Activated naive CD4-positive, alpha-beta T cell treated with anti-CD3 and anti-CD28 coated beads for 36 hours (primary cell): ENCODE measurements at places on chromosomes 4 and X.
A peak's percentile ranks its signal among the peaks of the same experiment; 100 is the strongest.

- no peak overlapping the region for H3K27ac ChIP-seq
- no peak for DNase-seq
- H3K4me1 ChIP-seq: no peaks in the 10 kb centered on the region
- H3K36me3 ChIP-seq: peaks cover 17% of the 10 kb centered on the region
Observed at GRCh38 chrX:2383144-2383543, 117.6 kb downstream of the DHRSX start.

GRCh38 chr4:55364691-55365344, 18.8 kb downstream of the SRD5A3 start:
- H3K27me3 ChIP-seq: no peaks in the 10 kb centered on the region
- H3K4me1 ChIP-seq: peaks cover 2% of the 10 kb centered on the region
- H3K36me3 ChIP-seq: peaks cover 16% of the 10 kb centered on the region
- DNase-seq: no peak

DNA sequence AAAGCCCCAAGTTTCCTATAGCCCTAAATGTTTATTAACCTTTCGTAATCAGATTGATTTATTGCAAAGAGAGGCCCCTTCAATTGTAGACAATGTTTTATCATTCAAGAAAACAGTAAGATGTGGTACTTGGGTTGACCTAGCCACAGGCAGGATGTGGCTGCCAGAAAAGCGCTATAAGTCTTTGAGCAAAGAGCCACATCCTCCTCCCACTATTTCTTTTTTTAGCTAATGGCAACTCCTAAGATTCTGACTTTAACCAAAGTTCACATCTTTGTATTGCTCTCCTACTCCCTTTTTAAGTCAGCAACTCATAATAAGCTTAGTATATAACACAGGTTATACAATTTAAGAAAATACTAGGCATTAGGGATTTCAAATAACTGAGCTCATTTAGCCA, 70.7 kb upstream of the PPP3CA start:
- peak; percentile 81 for DNase-seq
- no peak overlapping the region for H3K4me3 ChIP-seq
- peaks cover 46% of the 10 kb centered on the region for H3K27me3 ChIP-seq
- H3K27ac ChIP-seq: peak overlapping the region; percentile 36
- H3K36me3 ChIP-seq: no peaks in the 10 kb centered on the region
- peaks cover 36% of the 10 kb centered on the region for H3K4me1 ChIP-seq

- no peak overlapping the region for H3K27ac ChIP-seq
- H3K36me3 ChIP-seq: no peaks in the 10 kb centered on the region
- DNase-seq: no peak
- no peaks in the 10 kb centered on the region for H3K4me1 ChIP-seq
Observed at GRCh38 chr4:19577097-19577496, 674.6 kb upstream of the SLIT2 start.

DNA sequence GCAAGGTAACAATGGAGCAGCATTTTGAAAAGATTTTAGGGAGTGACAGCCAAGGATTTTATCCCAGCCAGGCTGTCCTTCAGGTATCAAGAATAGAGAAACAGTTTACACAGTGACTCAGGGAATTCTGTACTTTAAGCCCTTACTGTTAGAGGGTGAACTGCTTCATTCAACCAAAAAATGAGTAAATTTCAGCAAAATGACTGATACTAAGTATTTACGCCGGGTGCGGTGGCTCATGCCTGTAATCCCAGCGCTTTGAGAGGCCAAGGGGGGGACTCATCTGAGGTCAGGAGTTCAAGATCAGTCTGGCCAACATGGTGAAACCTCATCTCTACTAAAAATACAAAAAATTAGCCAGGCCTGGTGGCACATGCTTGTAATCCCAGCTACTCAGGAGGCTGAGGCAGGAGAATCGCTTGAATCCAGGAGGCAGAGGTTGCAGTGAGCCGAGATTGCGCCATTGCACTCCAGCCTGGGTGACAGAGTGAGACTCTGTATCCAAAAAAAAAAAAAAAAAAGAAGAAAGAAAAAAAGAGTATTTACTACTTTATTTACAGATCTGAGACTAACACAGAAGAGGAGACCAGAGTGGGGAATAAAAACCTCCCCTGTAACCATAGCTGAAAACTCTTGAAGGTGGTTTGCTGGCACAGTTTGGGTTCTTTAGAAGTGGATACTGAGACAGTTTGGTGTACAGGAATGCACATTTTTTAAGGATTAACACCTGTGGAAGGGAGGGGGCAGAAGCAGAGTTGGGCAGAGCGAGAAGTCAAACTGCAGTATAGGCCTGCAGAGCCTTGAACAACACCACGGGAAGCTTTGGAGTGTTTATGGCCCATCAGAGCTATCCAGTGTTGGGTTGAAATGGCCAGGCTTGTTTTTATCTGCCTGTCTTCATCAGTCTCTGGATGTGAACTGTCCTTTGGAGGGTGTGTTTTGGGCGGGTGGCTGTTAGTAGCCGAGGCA, 40.5 kb downstream of the TMEM131L start:
- peaks cover 79% of the 10 kb centered on the region for H3K4me1 ChIP-seq
- H3K36me3 ChIP-seq: peaks cover 43% of the 10 kb centered on the region
- DNase-seq: peak; percentile 42
- H3K4me3 ChIP-seq: no peak overlapping the region

DNA sequence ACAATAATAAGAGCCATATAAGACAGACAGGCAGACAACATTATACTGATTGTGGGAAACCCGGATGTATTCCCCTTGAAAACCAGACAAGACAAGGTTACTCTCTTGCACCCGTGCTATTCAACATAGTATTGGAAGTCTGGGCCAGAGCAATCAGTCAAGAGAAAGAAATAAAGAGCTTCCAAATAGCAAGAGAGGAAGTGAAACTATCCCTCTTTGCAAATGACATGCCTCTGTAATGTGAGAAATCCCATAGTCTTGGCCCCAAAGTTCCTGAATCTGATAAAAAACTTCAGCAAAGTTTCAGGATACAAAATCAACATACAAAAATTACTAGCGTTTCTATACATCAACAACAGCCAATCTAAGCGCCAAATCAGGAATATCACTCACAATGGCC, 102.1 kb downstream of the DCAF12L2 start:
- no peaks in the 10 kb centered on the region for H3K4me1 ChIP-seq
- H3K27me3 ChIP-seq: no peaks in the 10 kb centered on the region
- H3K36me3 ChIP-seq: no peaks in the 10 kb centered on the region
- no peak overlapping the region for H3K27ac ChIP-seq

DNA sequence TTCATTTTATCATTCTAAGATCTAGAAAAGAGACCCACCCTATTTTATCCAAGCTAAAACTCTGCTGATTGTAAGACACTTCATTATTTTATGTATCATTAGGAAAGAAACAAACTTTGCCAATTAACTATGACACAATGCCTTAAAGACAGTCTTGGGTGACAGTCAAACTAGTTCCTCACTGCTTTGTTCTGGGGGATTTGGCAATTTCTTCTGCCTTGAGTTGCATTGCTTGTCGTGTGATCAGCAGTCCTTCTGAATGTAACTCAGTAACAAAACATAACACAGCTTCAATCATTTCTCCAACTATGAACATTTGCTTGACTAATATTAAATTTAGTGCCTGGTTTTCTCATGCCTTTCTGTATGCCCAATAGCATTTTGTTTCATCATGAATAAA, 577.9 kb upstream of the DIPK2B start:
- peaks cover 25% of the 10 kb centered on the region for H3K36me3 ChIP-seq
- no peak overlapping the region for H3K4me3 ChIP-seq
- H3K4me1 ChIP-seq: peaks cover 71% of the 10 kb centered on the region
- H3K27ac ChIP-seq: no peak overlapping the region

DNA sequence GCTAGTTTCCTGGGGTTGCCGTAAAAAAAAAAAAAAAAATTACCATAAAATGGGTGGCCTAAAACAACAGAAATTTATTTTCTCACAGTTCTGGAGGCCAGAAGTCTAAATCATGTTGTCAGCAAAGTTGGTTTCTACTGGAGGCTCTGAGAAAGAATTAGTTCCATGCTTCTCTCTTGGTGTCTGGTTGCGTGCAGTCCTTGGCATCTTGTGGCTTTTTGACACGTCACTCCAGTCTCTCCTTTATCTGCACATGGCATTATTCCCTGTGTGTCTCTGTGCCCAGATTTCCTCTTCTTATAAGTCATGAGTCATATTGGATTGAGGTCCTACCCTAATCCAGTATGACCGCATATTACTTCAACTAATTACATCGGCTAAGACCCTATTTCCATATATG, 38.7 kb downstream of the SPATA4 start:
- no peak overlapping the region for H3K4me3 ChIP-seq
- DNase-seq: no peak
- no peaks in the 10 kb centered on the region for H3K36me3 ChIP-seq
- no peaks in the 10 kb centered on the region for H3K27me3 ChIP-seq
- no peak overlapping the region for H3K27ac ChIP-seq

GRCh38 chrX:13774696-13775095, 40.1 kb downstream of the OFD1 start:
- no peaks in the 10 kb centered on the region for H3K27me3 ChIP-seq
- peaks cover 8% of the 10 kb centered on the region for H3K4me1 ChIP-seq
- DNase-seq: no peak
- peaks cover 4% of the 10 kb centered on the region for H3K36me3 ChIP-seq

DNA sequence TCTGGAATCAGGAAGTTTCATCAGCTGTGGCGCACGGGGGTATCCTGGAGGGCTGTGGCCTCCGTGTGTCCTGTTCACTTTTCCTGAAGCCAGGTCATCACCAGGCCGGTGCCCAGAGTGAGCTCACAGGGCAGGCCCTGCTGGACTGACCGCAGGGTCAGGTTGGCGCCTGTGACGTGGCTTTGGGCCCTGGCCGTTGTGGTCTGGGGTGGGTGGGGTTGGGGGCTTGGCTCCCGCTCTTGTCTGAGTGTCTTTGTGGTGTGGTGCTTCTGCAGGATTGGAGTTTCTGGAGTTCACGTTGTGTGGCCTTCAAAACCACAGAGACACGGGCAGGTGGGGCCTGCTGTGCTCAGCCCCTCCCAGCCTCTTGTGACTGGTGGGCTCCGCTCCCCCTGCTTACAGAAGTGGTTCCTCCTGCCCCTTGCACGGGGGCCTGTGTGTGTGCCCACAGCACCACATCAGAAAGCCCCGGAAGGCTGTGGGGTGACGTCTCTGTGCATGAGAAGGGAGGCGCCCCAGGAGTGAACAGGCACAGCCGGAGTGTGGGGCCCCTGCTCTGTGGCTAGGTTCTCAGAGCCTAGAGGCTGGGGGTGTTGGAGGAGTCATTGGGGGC, 9.5 kb downstream of the RGS12 start:
- DNase-seq: peak; percentile 81
- H3K4me3 ChIP-seq: peak overlapping the region; percentile 59
- H3K27me3 ChIP-seq: no peaks in the 10 kb centered on the region
- H3K36me3 ChIP-seq: no peaks in the 10 kb centered on the region

DNA sequence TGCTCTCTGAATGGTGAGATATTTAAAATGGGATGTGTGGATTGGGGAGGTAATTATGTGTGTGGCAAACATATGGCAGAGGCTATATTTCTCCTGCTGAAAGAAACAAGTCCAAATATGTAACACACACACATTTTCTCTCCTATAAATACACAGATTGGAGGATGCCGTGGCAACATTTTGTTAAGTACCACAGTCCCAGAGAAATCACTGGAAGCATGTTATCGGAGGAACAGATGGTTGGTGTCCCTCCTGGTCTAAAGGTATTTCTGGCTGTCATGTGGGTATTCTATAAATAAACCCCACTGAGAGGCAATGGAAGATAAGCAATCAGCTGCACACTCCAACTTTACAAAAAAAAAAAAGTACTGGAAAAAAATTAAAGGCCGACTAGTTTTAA, 528.3 kb upstream of the BOD1L1 start:
- H3K4me1 ChIP-seq: no peaks in the 10 kb centered on the region
- no peak overlapping the region for H3K4me3 ChIP-seq
- H3K36me3 ChIP-seq: no peaks in the 10 kb centered on the region
- H3K27ac ChIP-seq: no peak overlapping the region
- DNase-seq: no peak
- H3K27me3 ChIP-seq: peaks cover 10% of the 10 kb centered on the region

DNA sequence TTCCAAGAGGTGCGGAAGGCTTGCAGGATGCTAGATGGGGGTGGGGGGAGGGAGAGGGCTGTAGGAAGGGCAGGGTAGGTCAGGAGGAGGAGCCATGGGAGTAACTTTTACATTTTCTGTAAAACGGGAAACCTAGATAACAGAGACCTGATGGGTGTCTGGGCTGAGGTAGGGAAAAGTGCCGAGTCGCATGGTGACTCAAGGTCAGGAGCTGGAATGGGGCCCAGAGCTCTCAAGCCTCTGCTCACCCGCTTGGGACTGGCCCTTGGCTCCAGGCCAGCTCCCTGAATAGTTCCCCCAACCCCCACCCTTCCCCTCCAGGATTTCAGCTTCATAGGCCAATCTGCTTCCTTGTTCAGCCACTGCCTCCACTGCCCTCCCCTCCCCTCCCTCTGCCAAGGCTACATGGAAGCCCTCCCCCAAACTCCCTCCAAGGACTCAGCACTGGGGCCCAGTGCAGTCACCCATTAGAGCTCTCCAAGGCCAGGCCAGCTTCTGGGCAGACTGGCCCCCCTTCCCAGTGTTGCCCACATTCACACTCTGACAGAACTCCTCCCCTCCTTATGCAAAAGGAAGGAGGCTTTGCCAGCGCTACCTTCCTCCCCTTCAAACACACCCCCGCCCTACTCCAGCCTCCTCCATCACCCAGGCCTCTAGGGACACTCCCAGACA, 43.6 kb downstream of the TSC22D3 start:
- no peak overlapping the region for H3K27ac ChIP-seq
- H3K36me3 ChIP-seq: no peaks in the 10 kb centered on the region
- DNase-seq: no peak
- H3K4me3 ChIP-seq: no peak overlapping the region
- peaks cover 9% of the 10 kb centered on the region for H3K4me1 ChIP-seq

- H3K4me1 ChIP-seq: no peaks in the 10 kb centered on the region
- no peak overlapping the region for H3K4me3 ChIP-seq
- no peaks in the 10 kb centered on the region for H3K36me3 ChIP-seq
Observed at GRCh38 chr4:154497889-154498288, 6.3 kb upstream of the DCHS2 start.

DNA sequence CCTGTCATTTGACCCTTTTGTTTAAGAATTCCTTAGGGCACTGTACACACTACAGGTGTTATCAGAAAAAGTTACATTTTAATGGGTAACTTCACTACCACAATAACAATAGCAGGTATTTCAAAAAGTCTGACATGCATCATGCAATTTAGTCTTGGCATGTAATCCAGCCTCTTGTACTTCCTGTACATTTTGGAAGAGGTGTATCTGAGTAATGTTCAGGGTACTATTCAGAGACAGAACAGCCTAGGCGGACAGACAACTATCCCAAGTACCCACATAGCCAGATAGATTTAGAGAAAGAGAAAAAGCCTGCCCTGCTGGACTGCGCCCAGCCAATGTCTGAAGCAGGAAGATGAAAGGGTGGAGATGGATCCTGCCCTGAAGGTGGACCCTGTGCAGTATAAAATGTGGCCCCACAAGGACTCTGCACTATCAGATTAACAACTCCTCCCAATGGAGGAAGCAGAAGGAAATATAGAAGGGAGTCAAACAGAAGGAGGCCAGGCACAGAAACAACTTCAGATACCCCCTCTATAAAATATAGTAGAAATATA, 8.5 kb downstream of the UGT2B7 start:
- DNase-seq: no peak
- H3K27me3 ChIP-seq: no peaks in the 10 kb centered on the region
- no peak overlapping the region for H3K4me3 ChIP-seq
- H3K4me1 ChIP-seq: no peaks in the 10 kb centered on the region
- H3K36me3 ChIP-seq: no peaks in the 10 kb centered on the region
